ENCODE measurements at places on chromosomes 12 and 14. TPM values are rescaled to one million over a fixed set of nuclear protein-coding genes. Genes with fewer than 3 reads are reported as not detected.

GRCh38 chr12:78756936-78757335 is 107.6 kb upstream of the SYT1 start:
- no peak for DNase-seq

DNA sequence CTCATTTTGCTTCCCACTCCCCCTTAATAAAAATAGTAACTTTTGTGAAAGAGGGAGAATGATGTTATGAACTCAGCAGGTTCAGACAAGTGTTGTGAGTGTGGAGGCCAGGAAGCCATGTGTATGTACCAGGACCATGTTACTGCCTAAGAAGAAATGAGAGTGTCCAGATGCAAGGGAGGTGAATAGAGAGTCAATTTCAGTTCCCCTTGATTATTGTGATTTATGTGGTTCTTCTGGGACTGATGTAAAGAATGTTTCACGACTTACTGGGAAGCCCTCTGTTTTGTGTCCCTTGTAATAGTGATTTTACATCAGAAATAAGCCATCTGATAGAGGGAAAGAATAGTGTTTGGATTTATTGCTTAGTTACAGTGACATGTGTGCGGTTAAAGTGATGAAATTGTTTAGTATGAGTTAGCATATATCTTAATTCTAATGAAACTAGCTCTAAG is 32.5 kb downstream of the FBXO34 start:
- no peak for DNase-seq

GRCh38 chr14:105588236-105588860 is 62.0 kb downstream of the TMEM121 start:
- no peak for DNase-seq

DNA sequence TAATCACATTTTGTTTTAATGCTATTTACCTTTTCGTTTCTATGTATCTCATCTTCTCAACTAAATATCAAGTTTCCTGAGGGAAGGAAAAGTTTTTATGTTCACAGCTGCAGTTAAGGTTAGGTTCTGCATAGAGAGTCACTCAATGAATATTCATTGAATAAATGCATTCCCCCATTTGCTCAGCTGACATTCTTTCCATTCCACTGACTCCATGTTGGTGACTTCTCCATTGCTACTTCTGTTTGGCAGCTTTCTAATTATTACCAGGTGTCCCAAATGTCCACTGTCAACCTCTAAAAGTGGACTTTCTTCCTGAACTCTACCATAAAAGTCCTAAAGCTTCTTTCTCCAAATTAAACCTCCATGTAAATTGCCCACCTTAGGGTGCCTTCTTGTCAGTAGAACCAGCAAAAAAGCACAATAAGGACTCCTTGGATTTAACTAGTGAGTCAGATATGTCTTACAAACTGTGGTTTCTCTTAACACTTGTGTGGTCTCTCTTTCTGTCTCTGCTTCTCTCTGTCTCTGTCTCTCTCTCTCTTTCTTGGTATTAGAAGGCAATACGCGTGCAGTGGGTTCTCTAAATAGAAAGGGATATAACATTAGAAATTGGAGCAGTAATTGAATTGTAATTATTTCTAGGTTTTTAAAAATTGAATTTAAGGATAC is 85.9 kb downstream of the TMEM117 start:
- DNase-seq = no peak

The LMNTD1 gene
- not detected for polyA plus RNA-seq

The MIP gene
- not detected for polyA plus RNA-seq

Measured in naive B cell (primary cell).